ENCODE measurements at places on chromosomes 1 and 21.

DNA sequence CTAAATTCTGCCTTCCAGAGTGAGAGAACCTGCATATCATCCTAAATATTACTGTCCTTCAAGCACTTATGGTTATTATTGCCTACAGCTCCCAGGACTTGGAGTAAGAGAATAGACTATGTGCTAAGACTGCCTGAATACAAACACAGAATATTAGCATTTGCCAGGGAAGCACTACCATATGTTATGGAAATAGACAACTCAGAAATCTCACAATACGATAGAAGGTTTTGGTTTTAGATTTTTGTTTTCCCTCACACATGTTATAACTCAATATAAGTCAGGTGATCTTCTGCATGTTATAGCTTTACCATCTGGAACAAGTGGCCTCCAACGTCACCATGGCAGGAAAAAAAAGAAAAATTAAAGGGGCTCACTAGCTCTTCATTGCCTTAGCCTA lies 413.9 kb downstream of the LRRIQ3 start:
- no peak for DNase-seq

GRCh38 chr1:183024317-183025009 lies 1.2 kb downstream of the LAMC1 start:
- DNase-seq: peak; percentile 20

DNA sequence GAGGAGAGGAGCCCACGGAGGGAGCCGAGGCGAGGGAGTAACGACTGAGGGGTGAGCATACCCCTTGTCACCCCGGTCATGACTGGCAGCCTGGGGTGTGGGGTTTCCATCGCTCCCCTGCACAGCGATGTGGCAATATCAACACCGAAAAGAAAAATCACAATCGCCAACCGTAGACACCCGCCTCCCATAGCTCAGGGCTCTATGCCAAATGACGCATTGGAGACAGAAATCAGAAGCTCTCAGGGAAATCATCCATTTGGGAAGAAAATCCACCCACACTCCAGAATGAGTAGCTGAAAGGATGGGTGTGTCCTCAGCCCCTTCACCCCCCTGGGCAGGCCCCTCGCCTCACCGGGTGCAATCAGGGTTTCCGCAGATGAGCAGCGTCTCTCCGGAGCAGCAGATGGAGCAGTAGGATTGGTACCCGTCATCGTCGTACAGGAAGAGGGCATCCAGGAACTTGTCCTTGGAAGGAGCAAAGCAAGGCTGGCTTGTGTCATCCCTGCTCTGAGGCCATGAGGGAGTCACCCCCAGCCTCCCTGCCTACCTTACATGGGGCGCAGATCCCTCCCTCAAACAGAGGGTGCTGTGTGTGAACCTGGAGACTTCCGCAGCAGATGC lies 2.5 kb downstream of the DNMT3L start:
- no peak for DNase-seq

- DNase-seq: no peak
Measured at GRCh38 chr1:217322834-217323233, 308.1 kb downstream of the GPATCH2 start.

DNA sequence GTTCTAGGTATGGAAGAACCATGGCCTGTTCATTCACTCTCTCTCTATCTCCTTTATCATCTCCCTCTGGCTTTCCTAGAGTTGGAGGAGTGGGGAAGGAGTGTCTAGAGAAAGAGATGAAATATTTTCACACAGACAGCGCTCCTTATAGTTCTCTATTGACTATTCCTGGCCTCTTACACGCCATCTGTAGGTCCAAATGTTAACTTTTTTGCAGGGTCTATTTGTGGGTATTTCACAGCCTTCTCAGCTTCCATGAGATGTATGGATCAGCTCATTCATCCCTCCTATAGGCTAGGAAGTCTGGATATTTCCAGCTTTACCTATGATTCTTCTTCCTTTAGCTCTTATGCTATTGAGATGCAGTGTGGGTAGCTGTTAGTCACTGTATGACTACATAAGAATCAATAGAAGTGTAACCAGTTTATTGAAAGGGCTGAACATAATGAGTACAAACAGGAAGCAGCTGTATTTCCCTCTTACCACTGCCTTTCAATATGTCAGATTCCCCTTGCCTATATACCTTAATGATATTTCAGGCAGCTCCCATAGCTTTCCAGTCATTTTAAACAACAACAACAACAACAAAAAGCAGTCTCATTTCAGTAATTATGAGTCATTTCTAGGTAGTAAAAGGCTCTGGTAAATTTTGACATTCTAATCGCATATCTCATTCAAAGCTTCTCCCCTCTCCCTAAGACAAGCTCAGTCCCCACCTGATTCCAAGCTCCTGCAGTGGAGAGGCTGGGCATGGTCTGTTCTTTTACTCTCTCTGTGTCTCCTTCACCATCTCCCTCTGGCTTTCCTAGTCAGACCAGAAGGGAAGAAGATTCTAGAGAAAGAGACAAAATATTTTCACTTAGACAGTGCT lies 149.5 kb downstream of the TTLL7 start:
- DNase-seq: no peak
